Activated CD8-positive, alpha-beta memory T cell treated with anti-CD3 and anti-CD28 coated beads for 4 hours (primary cell): ENCODE measurements at places on chromosomes 12 and 14.

GRCh38 chr12:79652521-79652920 lies 38.2 kb downstream of the PAWR start:
- no peak for DNase-seq

- no peak for DNase-seq
Observed at GRCh38 chr12:41532072-41532471, 344.0 kb downstream of the PDZRN4 start.

- DNase-seq, result no peak
Observed at GRCh38 chr14:20470603-20470901, 1.3 kb downstream of the PNP start.

DNA sequence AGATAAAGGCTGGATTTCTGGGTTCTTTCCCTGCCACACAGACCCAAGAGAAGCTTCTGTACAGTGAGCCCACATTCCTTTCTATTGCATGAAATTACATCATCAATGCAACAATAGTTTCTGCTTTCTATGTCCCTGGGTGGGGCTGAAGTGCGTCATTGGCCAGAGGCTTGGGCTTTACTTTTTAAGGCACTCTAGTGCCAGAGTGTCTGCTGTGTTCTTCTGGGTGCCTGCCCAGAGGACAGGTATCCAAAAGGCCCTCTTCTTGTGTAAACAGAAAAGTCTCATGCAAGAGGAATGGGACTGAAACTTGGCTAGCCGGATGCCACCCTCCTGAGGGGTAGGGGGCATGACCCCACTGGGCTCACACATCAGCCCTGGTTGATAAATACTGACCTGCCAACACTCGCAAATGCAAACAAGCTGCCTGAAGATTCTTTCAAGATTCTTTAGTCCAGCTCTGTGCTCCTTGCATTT lies 5.9 kb downstream of the KRT86 start:
- DNase-seq, result no peak

- DNase-seq, result no peak
Observed at GRCh38 chr14:96584199-96584906, 82.2 kb downstream of the PAPOLA start.

GRCh38 chr14:103749452-103749851 lies 33.8 kb downstream of the ZFYVE21 start:
- no peak for DNase-seq

DNA sequence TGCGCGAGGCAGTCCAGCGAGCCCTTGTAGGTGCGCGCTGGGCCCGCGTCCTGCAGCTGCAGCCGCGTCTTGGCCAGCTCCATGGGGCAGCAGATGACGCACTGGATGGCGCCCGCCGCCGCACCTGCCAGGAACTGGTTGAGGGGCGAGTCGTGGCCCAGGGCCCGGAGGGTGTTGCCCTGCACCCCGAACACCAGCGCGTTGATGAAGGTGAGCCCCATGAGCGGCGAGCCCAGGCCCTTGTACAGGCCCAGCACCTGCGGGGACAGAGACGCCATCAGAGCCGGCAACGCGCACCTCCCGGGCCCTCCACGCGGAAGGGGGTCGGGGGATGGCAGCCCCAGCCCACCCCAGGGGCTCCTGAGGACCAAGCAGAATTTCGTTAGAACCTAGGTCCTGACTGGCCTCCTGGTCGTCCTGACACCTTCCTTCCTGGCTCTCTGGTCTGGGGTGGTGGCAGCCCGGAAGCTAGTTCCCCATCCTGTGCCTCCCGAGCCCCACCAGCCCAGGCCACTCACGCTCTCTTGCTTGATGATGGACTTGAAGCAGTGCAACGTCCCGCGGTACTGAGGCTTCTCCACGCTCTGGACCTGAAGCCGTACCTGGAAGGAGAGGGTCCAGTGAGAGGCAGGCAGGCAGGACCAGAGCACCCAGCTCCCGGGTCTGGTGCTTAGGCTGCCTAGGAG lies 13.3 kb downstream of the SLC25A29 start:
- DNase-seq, result no peak

GRCh38 chr12:50786498-50787231 lies 22.8 kb downstream of the ATF1 start:
- no peak for DNase-seq

GRCh38 chr12:106139422-106140171 lies 843 bp upstream of the NUAK1 start:
- no peak for DNase-seq

GRCh38 chr12:57712701-57713100 lies 18.8 kb downstream of the OS9 start:
- DNase-seq, result no peak

- DNase-seq, result no peak
Observed at GRCh38 chr12:93621986-93622385, 49.5 kb downstream of the SOCS2 start.

GRCh38 chr14:60773558-60773957 lies 39.0 kb downstream of the MNAT1 start:
- no peak for DNase-seq

DNA sequence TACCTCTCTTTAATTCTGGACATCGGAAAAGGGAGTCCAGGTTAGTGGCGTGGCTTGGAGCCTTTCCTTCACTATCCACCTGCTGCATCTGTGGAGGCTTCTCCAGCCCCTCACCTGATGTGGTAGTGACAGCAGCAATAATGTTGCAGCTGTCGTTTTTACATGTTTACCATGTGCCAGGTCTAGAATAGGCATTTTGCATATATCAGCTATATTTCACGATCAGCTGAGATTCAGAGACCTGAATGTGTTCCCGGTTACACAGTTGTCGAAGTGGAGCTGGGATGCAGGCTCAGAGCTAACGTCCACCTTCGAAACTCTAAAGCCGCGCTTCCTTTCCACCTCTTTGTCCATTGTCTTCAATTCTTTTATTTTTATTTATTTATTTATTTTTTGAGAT lies 91.0 kb downstream of the BORCS5 start:
- no peak for DNase-seq

GRCh38 chr12:32208355-32208754 lies 101.7 kb downstream of the BICD1 start:
- no peak for DNase-seq

DNA sequence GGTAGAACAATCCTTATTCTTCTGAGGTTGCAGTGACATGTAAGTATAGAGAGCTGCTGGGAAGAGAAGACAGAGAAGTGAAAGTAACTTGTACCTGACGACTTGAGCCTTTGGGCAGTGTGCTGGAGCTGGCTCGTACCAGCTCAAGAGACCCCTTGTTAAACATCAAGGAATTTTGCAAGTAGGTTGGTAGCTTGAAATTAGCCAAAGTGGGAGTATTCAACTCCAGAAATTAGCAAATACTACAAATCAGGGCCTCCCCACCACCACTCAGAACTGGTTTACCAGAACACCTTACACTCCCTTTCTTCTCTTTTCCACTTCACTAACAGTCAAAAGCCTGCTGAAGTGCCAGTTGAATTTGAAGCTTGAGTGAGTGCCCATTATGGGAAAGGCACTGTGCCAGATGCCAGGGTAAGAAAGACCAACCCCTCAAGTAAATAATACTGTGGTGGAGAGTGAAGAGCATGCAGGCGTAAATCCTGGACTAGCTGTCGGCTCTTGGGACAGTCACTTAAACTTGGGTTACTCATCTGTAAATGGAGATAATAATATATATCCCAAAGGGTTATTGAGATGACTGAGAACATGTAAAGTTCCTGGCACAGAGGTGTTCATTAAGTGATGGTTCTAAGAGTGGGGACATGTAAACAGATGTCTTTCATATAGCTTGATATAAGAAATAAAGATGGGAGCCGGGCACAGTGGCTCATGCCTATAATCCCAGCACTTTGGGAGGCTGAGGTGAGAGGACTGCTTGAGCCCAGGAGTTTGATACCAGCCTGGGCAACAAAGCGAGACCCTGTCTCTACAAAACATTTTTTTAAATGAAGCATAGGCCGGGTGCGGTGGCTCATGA lies 27.0 kb upstream of the EID3 start:
- DNase-seq, result no peak

GRCh38 chr14:51394384-51394783 lies 154.3 kb downstream of the TMX1 start:
- no peak for DNase-seq

DNA sequence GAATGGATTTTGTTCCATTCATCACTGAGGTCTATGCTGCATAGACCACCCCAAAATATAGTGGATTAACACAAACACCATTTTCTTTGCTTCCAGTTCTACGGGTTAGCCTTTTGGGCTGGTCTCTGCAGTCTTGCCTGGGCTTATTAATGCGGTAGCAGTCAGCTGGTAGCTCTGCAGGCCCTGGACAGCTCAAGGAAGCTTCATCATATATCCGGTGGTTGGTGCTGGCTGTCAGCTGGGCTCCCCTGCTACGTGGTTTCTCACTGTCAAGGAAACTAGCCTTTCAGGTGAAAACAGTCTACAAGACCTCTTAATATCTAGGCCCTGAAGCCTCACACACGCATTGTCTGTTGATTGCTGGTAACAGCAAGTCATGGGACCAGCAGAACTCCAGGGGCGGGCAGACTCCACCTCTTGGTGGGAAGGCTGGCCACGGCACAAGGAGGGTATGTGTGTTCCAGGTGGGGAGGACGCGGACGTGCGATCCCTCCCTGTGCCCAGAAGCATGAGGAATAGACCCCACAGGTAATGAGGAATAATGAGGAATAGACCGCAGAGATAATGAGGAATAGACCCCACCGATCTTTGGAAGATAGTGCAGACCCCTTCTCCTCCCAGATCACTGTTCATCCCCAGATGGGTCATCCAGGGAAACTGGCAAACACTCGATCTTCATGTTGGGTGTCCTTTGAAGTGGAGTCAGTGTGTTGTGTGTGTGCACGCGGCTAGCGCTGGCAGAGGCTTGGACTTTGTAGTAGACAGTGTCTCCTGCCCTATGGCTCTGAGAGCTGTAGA lies 13.3 kb downstream of the TSPAN9 start:
- DNase-seq, result no peak

DNA sequence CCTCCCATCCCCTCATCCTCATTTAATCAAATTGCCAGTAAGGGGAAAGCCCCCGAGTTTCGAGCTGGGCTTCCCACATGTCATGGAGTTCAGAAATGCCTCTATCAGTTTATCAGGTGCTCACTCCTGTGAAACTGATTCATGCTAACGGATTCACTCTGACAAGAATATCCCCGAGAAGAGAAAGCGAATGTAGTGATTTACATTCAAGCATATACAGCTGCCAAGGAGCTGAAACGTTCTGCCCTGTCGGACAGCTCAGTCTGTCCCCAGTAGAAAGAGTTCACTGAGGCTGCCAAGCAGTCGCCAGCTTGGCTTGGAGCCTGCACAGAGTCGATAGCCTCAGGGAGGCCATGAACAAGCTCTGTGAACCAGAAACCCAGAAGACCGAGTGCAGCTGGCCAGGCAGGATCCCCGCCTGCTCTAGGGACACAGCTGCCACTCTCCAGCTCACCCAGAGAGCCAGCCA lies 88.4 kb downstream of the TMCC3 start:
- no peak for DNase-seq

GRCh38 chr12:47590771-47591360 lies 115.0 kb downstream of the RPAP3 start:
- DNase-seq, result no peak

DNA sequence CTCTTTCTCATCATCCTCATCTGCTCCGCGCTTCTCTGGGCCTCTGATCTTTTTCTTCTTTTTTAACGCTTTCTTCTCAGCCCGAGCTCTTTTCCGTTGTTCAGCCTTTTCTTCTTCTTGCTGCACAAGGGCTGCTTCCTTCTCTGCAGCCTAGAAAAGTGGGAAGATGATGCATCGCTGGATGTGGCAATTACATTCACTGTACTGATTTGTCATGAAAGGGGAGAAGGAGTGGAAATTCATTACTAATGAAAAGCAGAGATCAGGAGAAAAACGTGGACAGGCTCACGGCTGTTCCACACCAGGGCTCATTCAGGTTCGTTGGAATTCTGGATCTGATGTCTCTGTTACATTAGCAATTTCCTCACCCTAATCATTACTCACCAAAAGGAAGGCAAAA lies 15.1 kb downstream of the FICD start:
- no peak for DNase-seq

DNA sequence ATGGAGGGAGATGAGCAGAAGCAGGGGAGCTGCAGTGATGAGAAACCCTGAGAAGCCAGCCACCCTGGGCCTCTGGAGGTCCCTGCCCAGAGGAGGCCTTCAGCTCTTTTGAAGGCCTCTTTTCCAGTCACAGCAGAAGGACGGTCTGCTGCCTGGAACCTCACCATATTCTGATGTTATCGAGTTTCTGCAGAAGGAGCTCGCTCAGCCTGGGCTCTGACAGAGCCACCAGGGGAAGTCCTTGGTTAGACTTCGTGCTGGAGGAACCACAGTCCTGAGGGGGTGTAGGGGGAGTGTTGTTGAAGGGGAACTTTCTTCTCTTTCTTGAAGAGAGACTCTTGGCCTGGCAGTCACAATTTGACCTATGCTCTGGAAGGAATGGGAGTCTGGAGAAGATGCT lies 25.1 kb upstream of the BATF start:
- DNase-seq, result peak; percentile 16

- DNase-seq, result no peak
Observed at GRCh38 chr12:112182499-112182898, 57.1 kb downstream of the TRAFD1 start.

GRCh38 chr14:71659159-71659558 lies 273.1 kb upstream of the RGS6 start:
- DNase-seq, result no peak

DNA sequence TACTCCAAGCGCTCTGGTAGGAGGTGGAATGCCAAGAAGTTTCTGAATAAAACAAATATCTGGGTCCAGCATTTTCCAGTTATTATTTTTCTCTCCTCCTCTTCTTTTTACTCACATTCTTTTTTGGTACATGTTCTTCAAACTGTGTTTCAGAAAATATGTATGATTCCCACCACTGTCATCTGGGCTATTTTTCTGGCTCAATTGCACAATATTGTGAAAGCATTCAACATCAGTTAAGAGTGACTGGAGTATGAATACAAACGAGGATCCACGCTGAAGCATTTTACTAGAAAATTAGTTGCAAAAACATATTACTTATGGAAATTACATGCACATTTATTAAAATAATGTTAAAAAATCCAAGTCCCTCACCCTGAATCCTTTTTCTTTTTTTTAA lies 61.5 kb downstream of the KCNMB4 start:
- DNase-seq, result no peak

GRCh38 chr12:110281549-110282299 lies 677 bp downstream of the ATP2A2 start:
- DNase-seq, result peak; percentile 18

GRCh38 chr12:91441246-91441645 lies 258.6 kb upstream of the DCN start:
- DNase-seq, result no peak

- no peak for DNase-seq
Observed at GRCh38 chr12:70692681-70693288, 55.6 kb upstream of the PTPRB start.

GRCh38 chr12:126038434-126038833 lies 973.2 kb downstream of the AACS start:
- DNase-seq, result no peak

GRCh38 chr14:105502446-105503295 lies 11.6 kb downstream of the TEDC1 start:
- no peak for DNase-seq

- DNase-seq, result no peak
Observed at GRCh38 chr14:42185718-42186117, 579.0 kb downstream of the LRFN5 start.

DNA sequence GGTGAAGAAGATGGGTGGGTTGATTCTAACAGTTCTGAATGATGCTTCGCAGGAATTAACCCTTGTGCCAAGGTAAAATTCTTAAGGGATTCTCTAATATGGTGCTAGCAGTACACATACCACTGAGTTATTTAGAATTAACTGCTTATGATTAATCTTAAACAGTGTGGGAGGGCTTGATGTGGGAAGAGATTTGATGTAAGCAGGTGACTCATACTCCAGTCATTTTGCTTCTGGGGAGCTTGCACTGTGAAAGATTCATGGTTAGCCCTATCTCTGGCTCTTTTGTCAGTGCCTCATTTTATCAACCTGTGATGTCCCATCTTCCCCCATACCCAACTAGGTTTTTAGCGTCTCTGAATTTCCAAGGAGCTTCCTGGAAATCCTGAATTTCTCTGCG lies 83.8 kb downstream of the NRXN3 start:
- no peak for DNase-seq
